T-helper 1 cell (primary cell): ENCODE measurements at places on chromosomes 2 and 18.

DNA sequence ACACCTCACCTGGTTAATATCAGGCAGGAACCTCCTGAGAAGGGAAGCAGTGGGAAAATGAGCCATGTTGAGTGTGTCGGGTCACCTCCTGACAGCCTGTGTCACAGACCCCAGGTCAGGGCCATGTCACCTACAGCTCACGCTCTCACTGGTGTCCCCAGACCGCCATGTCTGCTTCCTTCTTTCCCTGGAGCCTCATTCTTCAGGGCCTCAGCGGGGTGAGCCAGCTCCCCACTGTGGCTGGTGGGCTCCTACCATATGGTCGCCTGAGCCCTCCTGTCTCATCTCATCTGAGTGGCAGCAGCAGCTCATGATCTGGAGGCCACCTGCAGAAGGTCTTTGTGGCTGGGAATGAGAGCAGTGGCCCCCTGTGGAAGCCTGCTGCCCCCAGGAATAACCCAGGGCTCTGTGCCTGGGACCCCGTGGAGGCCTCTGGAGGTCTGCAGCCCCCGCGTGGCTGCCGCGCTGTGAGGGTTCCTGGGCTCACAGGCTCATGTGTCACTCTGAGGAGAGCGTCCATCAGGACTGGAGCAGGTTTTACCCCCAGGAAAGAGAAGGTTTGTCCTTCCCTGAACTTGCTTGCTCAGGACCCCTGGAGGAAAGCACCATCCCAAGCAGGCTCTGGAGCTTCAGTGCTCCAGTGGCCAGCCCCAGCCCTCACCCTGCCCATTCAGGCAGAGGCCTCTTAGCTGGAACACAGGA is 56.4 kb downstream of the FAM168B start:
- DNase-seq, result no peak

DNA sequence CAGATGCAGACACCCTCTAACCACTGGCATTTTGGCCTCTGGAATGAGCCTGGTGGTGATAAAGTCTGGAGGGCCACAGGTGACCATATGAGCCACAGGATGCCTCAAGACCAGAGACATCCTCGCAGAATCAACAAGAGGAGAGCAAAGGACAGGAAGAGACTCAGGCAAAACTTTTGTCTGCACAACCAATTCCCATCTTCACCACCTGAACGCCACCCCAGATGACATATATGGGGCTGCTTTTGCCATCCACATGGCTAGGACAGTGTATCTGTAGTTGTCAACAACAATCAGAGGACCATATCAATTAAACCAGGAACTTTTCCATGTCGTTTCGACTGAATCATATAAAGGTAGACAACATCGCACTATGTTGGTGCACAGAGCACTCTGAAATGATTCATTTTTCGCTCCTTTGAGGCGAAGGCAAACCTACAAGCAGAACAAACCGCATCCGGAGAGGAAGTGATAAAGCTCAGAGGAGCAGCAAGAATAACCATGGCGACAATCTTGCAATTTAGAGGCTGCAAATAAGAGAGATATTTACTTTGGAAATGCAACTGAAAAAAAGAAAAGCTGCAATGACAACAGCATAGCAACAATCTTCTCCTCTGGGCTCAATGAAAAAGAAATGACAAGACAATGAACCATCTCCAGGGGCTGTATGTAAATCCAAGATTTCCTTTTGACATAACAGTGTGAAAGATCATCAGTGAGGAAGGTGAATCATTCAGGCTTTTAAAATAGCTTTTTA is 204.5 kb downstream of the ARL4C start:
- DNase-seq, result peak; percentile 38

DNA sequence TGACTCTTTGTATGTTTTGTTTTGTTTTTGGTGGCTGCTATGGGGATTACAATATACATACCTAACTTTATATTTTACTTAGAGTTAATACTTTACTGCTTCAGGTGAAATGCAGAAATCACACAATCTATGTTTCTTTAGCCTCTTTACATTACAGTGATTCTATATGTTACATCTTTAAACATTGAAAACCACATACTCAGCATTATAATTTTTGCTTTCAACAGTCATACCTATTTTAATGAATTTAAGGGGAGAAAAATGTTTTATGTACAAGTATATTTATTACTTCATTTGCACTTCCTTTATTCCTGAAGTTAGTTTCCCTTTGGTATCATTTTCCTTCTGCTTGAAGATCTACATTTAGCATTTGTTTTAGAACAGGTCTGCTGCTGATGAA is 23.1 kb downstream of the FAM117B start:
- no peak for DNase-seq

DNA sequence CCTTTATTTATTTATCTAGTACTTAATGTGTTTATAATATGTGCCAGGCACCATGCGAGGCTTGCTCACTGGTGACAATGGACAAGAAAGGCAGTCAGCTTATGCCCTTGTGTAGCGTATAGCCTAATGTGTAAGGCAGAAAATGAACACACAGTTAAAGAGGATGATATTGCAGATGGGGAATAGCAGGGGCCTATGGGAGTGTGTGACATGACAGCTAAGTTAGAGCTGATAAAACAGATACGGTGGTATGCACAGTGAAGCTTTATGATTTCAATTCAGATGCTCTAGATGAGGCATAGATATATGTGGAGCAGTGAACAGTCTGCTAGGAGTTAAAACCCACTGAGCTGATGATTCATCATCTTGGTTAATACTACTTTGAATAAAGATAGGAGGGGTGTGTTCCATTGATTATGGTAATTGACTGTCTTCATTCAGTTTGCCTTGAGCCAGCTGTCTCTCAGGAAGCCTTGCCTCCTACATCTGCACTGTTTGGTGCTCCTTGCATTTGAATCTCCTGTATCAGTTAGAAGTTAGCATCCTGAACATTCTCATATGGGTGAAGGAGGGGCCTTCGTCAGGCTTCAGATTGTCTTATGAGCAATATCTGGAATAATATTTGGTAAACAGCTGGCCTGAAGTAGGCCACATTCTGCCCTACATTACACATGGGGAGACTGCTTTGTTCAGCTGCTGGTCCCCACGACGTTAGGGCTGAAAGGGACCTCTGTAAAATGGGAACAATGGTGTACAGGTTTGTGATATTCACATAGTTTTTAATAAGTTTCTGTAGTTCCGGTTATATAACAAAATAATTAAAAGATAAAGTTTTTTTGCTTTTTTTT is 13.2 kb downstream of the MAP4K4 start:
- DNase-seq, result peak; percentile 51

DNA sequence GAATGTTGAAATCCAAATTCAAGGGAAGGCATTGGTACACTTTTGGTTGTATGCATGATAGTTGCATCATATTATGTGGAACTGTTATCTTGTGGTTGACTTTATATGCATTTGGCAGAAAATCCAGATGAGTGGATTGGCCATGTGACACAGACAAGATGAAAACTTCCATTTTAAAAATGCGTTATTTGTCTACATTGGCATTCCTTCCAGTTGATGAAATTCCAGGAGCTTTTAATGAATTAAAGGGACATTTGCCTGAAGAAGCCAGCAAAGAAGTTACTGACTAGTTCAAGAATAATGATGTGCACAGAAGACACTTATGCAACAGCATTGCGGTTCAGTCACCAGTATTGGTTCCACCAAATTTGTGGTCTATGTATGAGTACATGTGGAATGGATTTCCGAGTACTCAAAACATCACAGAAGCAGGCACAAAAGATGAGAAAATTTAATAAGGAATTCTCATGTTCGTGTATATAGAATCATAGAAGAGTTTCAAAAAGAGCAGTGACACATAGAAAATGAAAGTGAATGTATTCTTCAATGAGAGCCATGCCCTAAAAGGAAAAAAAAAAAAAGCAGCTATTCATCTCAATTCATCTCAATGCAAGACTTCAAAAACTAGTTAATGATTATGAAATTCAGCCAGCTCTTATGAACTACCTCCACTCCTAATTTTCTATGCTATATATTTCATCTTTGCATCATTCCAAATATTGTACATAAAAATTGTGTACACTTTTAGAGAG is 232.1 kb downstream of the RBM43 start:
- no peak for DNase-seq
